ENCODE measurements at places on chromosomes 3 and 15. TPM values are rescaled to one million over a fixed set of nuclear protein-coding genes. Genes with fewer than 3 reads are reported as not detected.

SLC51B gene
- total RNA-seq, result not detected

RYR3 gene
- total RNA-seq, result 0.12 TPM

MED12L gene
- total RNA-seq, result 0.24 TPM

SLC27A2 gene
- total RNA-seq, result 0.57 TPM

CFAP100 gene
- total RNA-seq, result not detected
